ENCODE measurements at places on chromosomes 3 and 15.
A peak's percentile ranks its signal among the peaks of the same experiment; 100 is the strongest.

DNA sequence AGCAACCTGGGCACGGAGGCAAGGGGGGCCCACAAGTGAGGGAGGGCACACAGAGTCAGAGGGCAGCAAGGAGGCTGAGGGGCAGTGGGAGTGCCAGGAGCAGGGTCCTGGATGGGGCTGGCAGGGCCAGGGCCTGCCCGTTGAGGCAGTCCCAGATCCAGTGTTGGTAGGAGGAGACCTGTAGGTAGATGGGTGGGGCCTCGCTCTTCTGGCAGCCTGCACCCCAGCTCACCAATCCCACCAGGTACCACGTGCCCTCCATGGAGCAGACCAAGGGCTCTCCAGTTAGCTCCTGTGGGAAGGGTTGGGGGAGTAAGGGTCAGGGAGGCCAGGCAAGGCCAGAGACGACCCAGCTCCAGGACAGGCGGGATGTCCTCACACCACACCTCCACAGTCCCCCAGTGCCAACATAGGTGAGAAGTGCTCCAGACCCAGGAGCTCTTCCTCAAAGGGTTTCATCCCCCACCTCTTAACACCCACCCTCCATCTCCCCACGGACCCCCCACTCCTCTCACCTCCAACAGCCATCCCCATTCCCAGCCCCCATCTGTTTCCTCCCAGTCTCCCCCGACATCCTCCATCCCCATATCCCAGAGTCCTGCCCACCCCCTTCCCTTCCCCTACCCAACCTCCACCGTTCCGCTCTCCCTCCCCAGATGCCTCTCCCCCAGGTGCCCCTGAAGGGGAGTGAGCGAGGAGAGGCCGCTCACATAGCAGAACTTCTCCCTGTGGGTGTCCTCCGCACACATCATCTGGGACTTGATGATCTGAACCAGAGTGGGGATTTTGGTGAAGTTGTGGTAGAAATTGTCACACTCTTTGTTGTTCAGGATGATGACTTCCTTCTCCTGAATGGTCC lies 5.2 kb downstream of the PRSS50 start:
- DNase-seq, result no peak

DNA sequence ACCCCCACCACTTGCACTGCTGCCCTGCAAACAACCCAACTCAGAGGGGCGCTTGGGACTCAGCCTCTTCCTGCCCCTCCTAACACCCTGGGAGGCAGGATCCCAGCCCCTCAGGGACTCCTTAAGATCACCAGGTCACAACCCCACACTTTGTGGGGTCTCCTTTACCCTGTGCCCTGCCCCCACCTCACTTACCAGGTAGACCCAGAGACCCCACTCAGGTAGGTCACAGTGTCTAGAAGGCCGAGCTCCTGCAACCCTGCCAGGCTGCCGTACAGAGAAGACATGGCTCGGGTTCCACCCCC lies 9.1 kb downstream of the PLA2G4F start:
- no peak for DNase-seq

DNA sequence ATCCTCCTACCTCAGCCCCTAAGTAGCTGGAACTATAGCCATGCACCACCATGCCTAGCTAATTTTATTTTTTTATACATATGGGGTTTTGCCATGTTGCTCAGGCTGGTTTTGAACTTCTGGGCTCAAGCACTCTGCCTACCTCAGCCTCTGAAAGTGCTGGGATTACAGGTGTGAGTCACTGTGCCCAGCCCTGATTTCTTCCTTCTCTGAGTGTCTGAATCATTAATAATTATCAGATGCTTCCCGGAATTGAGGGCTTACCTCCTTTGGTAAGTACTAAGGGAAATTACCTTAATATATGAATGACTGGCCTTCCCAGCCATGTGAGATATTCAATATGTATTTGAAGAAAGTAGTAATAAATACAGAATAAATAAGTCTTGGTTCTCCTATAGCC lies 7.2 kb downstream of the CLPX start:
- DNase-seq, result peak; percentile 32

GRCh38 chr15:92817339-92817886 lies 82.7 kb upstream of the CHD2 start:
- no peak for DNase-seq

DNA sequence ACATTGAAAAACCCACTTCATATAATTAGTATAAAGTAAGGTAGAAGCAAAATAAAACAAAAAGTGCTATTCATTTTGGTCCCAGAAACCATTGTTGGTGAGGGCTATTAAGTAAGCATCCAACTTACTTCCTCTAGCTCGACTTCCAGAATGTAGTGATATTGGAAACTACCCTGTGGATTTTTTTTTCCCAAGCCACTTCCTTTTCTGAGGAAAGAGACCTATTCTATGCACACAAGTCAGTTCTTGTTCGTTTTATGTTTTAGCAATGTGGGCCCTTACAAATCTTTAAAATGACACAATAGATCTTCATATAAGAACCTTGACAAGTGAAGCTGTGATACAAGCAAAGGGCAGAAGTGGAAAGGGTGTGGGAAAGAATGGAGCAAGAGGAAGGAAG lies 402.0 kb upstream of the TBL1XR1 start:
- no peak for DNase-seq

- no peak for DNase-seq
Measured at GRCh38 chr3:4940985-4941384, 38.3 kb upstream of the BHLHE40 start.

GRCh38 chr3:4752201-4753072 lies 226.8 kb upstream of the BHLHE40 start:
- peak; percentile 96 for DNase-seq

DNA sequence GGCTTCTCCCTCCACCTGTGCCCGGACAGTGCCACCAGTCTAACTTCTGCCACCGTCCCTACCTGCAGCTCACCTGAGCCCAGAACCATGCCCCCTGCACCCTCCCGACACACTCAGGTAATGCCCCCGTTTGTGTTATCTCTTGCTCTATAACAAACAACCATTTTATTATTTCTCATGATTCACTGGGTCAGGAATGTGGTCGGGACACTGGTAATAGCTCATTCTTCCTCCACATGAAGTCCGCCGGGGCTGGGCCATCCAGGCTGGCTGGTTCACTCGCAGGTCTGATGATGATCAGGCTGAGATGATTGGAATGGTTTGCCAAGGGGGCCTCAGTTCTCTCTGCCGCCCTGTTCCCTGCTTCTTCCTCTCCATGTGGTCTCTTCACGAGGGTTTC lies 20.3 kb upstream of the NR2E3 start:
- DNase-seq, result peak; percentile 16

DNA sequence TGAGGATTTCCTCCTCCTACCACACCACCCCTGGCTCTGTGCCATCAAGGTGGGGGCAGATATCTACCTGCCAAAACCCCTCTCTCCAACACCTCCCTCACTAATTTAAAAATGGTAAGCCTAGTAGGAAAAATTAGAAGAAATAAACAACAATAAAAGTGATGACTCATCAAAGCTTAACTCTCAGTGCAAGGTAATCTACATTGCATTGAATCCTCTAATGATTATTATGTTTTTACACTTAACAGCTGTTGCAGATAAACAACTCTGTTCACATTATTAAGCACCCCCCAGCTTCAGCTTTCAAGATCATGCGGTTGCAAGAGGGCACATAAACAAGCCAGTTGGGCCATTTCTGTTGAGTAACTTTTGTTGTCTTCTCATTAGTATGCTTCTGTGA lies 396.1 kb upstream of the ATP11B start:
- DNase-seq, result no peak

GRCh38 chr3:66923969-66924368 lies 74.1 kb upstream of the KBTBD8 start:
- no peak for DNase-seq

DNA sequence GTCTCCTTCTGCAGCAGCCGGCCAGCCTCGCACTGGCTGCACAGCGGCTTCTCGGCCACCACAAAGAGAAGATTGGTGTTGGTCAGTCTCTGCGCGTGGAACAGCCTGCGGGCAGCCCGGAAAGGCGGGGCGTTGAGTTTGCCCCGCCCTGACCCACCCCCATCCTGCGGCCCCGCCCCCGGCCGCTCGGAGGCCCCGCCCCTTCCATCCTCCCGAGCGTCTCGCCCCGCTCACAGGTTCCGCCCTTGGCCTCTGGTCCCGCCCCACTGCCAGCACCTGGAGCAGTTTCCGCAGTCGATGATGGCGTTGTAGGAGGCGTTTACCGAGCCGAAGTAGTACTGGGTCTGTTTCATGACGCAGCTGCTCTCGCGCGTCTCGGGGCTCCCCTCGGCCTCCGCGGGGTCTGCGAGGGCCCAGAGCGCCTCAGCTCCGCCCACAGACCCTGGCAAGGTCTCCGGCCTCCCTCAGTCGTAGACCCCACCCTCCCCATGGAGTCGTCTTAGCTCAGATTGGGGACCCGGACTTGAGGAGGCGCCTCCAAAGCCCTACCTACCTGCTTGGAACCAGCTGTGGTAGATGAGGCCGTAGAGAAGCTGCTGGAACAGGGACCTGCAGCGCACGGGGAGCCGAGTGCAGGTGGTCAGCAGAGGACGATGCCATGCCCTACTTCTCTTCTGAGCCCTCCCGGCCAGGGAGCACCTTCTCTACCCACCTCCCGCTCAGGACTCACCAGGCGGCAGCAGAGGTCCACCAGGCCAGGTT lies 5.9 kb upstream of the TMEM115 start:
- peak; percentile 3 for DNase-seq

DNA sequence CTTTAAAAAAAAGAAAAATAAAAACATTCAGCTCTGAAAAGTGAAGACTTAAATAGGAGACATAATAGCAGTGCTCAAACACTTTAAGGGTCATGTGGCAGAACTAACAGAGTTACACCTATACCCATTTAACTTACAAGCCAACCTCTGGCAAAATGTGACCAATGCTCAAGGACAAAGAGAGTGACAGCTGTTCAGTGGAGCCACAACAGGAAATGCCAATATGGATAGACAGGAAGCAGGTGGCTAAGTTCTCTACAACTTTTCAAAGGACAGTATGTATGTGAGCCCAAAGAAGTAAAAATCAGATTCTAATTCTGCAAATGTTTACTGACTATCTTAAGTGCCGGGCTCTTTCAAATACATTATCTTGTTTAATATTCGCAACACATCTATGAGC lies 3.4 kb downstream of the TMCC1 start:
- DNase-seq, result no peak

- no peak for DNase-seq
Measured at GRCh38 chr3:113304856-113305540, 93.6 kb downstream of the BOC start.

- no peak for DNase-seq
Measured at GRCh38 chr3:45465192-45465591, 76.8 kb downstream of the LARS2 start.

DNA sequence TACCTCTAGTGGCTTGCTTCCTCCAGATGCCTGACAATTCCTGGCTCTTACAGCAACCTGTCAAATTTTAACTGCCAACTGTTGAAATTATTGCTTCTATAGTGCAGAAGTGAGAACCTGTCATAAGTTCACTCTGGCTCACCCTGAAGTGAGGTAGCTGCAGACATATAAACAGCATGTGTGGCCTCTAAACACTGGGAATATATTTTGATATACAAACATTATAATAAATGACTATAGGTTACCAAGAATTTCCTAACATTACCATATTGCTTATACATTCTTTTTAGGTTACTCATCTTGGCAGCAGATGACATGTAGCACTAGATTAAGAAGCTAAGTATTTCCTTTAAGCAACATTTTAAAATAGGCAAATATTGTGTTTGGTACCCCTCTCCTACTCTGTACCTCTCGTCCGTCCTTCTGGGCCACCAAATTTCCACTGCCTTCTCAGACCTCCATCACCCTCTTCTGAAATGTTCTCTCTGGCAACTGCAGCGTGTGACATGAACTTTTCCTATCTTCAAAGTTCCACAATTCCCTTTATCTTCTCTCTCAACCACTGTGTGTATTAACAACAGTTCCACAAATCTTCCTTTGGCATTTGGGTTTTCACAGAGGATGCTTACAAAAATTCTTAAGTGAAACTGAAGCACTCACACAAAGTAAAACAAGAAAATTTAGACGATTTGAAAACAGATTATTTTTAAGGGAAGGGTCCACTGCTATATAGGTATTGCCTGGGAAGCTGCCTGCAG lies 15.3 kb upstream of the XXYLT1 start:
- no peak for DNase-seq

GRCh38 chr3:39288300-39288808 lies 8.5 kb upstream of the CX3CR1 start:
- peak; percentile 71 for DNase-seq

DNA sequence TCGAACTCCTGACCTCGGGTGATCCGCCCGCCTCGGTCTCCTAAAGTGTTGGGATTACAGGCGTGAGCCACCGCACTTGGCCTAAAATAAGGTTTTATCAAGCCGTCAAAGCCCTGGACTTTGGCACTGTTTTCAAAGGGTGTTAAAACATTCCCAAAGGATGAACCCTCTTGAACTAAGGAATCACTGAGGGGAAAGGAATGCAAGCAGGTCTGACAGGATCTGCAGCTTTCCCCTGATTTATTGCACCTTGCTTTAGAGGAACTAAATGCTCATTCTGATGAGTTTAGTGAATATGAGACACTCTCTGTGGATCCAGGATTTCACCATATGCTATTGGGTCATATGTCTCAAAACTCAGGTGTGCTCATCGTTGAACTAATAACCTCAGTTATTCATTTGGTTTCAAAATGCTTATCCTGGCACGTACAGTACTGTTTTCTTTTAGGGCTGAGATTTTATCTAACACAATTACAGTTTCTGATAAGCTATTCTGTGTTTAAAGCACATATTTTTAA lies 63.0 kb upstream of the TSC22D2 start:
- DNase-seq, result peak; percentile 98

- no peak for DNase-seq
Measured at GRCh38 chr3:157154563-157155330, 5.2 kb downstream of the CCNL1 start.
